ENCODE measurements at places on chromosomes 11 and 22. TPM values are rescaled to one million over a fixed set of nuclear protein-coding genes. Genes with fewer than 3 reads are reported as not detected.

The KLHL35 gene
- polyA plus RNA-seq, result 0.67 TPM

The DAGLA gene
- polyA plus RNA-seq, result 3.2 TPM

- DNase-seq, result no peak
These were observed 20.3 kb downstream of the NEAT1 start for GRCh38 chr11:65442842-65443331.

- DNase-seq, result peak; percentile 36
These were observed 58.6 kb downstream of the SC5D start for GRCh38 chr11:121351083-121351630.

DNA sequence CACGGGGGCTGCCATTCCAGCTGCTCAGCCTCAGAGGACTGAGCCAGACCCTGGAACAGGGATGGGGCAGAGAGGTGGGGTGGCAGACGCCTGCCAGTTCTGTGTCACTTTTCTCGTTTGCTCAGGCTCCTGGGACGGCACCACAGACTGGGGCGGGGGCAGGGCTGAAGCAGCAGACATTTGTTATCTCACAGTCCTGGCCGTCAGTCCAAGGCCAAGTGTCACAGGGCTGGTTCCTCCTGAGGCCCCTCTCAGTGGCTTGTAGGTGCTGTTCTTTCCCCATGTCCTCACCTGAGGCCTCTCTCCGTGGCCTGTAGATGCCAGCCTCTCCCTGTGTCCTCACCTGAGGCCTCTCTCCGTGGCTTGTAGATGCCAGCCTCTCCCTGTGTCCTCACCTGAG is 24.7 kb downstream of the TPCN2 start:
- no peak for DNase-seq

Measured in left kidney (tissue), 8 donors.